Esophagus squamous epithelium (tissue), 5 donors: ENCODE measurements at places on chromosomes 3 and 15. TPM values are rescaled to one million over a fixed set of nuclear protein-coding genes. Genes with fewer than 3 reads are reported as not detected.

Gene MINDY4B
- not detected for total RNA-seq

Gene ATRIP
- 8.9 TPM for total RNA-seq

Gene LAMB2
- 200 TPM for total RNA-seq

Gene GPR87
- total RNA-seq = 46.0 TPM

GRCh38 chr15:42456971-42457370 is 34.0 kb downstream of the ZNF106 start:
- no peak for DNase-seq

DNA sequence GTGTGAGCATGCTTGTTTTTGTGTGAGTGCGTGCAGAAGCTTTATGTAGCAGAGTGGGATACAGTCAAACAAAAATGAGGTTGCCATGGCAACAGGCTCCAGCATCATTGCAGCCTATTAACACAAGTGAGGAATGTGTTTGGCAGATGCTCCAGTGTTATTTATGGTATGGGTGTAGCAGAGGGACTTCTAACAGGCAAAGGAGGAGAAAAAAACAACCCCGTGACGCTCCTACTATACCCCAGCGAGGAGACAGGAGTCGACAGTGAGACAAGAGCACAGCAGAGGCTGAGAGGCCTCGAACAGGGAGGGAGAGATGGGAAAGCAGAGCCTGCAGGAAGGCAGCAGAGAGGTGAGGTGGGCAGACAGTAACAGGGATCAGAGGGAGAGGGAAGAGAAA is 4.9 kb downstream of the ADCY5 start:
- DNase-seq = no peak

DNA sequence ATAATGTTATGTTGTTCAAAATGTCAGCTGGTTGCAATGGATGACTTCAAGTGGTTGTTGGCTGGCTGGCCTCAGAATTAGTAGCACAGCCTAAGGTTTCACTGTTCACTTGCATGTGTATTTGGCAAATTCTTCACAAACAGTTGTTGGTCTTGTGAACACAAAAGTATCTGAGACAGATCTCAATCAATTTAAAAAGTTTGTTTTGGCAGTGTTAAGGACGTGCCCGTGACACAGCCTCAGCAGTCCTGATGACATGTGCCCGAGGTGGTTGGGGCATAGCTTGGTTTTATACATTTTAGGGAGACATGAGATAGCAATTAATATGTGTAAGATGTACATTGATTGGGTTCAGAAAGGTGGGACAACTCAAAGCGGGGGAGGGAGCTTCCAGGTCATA is 436.0 kb downstream of the AGBL1 start:
- DNase-seq = no peak

DNA sequence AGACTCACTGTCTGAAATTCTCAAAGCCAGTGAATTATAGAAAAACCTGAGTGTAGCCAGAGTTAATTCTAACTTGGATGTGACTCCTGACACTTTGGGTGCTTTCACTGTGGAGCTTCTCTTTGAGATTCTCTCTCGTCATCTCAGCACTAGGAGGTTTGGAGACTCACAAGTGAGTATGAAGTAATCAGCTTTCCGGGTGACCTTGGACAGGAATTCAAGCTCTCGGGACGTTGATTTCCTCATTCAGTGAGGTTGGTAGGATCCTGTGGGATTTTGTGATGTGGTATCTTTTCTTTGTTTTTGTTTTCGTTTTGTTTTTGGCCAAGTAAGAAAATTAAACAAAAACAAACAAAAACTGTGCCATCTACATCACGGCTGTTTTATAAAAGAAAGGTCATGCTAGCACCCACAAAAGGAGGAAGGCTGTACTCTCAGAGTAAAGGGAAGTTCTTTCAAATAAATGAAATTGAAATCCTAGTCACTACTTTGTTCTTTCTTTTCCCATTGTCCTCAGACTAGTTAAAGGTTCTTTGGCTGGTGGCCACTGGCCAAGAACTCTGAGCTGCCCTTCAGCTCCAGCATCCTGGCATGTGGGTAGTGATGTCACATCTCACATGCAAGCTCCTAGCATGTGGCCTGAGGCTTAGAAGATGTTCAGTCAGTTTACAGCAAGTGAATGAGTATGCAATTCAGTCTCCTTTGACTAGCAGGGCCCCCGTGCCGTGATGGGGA is 263.3 kb upstream of the TPM1 start:
- DNase-seq = no peak

- DNase-seq = no peak
Measured at GRCh38 chr3:82281205-82281604, 519.8 kb upstream of the GBE1 start.

DNA sequence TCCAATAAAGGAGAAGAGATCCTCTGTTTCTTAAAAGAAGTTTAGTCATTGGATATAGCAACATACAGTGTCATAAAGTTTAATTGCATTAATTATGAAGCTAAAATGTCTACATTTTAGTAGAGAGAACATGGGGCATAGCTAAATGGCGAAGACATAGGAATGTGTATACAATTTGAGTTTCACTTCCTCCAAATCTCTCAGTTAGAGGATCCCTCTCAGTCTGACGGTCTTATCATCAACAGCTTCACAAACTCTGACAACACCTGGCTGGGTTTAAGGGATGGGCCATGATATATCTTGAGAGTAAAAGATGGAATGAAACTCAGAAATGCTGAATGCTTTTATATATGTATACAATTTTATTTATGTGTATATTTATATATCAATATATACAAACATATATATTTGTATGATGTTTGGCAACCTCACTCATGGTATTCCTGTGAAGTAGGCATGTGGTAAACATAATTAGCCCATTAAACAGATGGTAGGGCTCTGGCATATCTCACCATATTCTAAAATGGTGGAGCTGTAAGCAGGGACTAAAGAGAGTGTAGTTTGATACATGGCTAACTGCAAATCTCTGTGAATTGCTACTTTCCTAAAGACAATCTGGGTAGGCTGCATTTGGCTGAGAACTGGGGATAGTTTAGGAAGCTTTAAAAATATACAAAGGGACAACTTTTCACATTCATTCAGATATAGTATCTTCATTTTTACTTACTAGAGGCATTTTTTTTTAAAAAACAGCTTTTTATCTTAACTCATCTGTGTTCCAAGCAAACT is 111.6 kb downstream of the TIGIT start:
- no peak for DNase-seq

DNA sequence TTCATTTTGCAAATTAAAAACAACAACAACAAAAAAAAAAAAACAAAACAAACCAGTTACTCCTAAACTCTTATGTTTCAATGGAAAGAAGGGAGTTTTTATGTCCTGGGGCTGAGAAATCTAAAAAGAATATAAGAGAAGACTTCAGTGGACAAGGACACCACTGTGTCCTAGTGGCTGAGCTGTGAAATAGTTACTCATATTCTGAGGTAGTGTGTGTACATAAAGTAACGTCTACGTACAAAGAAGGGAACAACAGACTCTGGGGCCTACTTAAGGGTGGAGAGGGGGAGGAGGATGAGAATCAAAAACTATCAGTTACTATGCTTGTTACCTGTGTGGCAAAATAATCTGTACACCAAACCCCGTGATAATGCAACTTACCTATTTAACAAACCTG is 6.0 kb upstream of the TP53BP1 start:
- DNase-seq = no peak
